ENCODE measurements at places on chromosomes 2 and 18.

DNA sequence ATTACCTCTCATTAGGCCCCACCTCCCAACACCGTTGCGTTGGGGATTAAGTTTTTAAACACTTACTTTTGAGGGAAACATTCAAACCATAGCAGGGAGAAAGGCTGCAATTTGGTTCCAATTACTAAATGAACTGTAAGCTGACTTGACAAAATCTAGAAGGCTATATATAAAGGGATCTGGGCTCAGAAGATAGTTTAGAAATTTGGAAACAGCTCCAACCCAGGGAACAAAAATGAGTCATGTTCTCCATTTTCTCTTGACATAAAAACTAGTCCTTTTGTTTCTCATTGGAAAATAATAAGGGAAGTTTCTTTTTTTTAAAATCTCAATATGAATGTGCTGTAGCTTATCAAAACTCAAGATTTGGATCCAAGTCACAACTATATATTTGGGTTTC, 17.5 kb downstream of the MOGAT1 start:
- no peak for DNase-seq
- no peak overlapping the region for H3K27ac ChIP-seq
- H3K27me3 ChIP-seq: no peaks in the 10 kb centered on the region

GRCh38 chr2:119333360-119333759, 33.3 kb downstream of the C2orf76 start:
- DNase-seq: no peak
- H3K4me1 ChIP-seq: peaks cover 10% of the 10 kb centered on the region
- no peak overlapping the region for H3K27ac ChIP-seq
- peaks cover 3% of the 10 kb centered on the region for H3K36me3 ChIP-seq

GRCh38 chr2:105112345-105112744, 74.5 kb downstream of the MRPS9 start:
- H3K4me3 ChIP-seq: no peak overlapping the region
- no peak for DNase-seq
- no peaks in the 10 kb centered on the region for H3K36me3 ChIP-seq
- no peaks in the 10 kb centered on the region for H3K27me3 ChIP-seq

- no peak overlapping the region for H3K27ac ChIP-seq
- H3K4me1 ChIP-seq: no peaks in the 10 kb centered on the region
- no peak for DNase-seq
- H3K4me3 ChIP-seq: no peak overlapping the region
- no peaks in the 10 kb centered on the region for H3K27me3 ChIP-seq
Observed at GRCh38 chr18:70419526-70419925, 130.7 kb downstream of the SOCS6 start.

- no peaks in the 10 kb centered on the region for H3K27me3 ChIP-seq
- no peak overlapping the region for H3K27ac ChIP-seq
- no peak overlapping the region for H3K4me3 ChIP-seq
- H3K36me3 ChIP-seq: no peaks in the 10 kb centered on the region
Observed at GRCh38 chr2:233811732-233812131, 33.6 kb downstream of the MROH2A start.

GRCh38 chr2:240362216-240362755, 73.2 kb upstream of the GPC1 start:
- no peak for DNase-seq
- H3K27me3 ChIP-seq: no peaks in the 10 kb centered on the region
- no peak overlapping the region for H3K4me3 ChIP-seq

DNA sequence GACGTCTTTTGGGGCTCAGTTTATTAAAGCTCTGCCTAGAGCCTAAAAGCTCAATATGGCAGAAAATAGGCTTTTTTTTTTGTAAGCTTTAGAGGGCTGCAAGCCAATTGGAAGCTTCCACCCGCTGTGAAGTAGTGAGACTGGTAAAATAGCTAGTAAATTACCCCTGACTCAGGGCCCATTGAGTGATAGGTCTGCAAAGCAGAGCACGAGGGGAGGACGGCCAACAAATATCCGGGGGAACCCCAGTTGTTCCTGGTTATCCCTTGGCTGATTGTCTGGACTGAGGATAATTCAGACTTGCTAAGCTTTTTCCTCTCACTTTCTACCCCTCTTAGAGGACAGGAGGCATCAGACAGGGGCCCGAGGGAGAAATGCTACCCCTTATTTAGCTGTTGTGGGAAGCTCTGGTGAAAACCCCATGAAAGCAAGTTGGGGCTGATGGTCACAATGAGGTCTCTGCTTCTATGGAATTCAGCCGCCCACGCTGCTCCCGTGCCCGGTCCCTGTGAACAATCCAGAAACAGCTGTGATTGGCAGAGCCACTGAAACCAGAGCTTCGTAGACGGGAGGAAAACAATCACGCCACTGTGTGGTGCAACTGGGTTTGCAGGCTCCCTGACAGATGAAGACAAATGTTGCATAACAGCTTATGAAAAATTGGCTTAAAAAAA, 141.9 kb upstream of the LGALSL start:
- H3K4me3 ChIP-seq: no peak overlapping the region
- H3K36me3 ChIP-seq: no peaks in the 10 kb centered on the region
- no peaks in the 10 kb centered on the region for H3K27me3 ChIP-seq

GRCh38 chr2:220273082-220273481, 645.7 kb downstream of the SLC4A3 start:
- DNase-seq: no peak
- H3K27ac ChIP-seq: no peak overlapping the region
- H3K36me3 ChIP-seq: no peaks in the 10 kb centered on the region
- no peaks in the 10 kb centered on the region for H3K27me3 ChIP-seq
- no peak overlapping the region for H3K4me3 ChIP-seq

GRCh38 chr2:196144513-196145126, 26.8 kb downstream of the STK17B start:
- no peak overlapping the region for H3K27ac ChIP-seq
- peaks cover 41% of the 10 kb centered on the region for H3K36me3 ChIP-seq
- no peak overlapping the region for H3K4me3 ChIP-seq
- H3K27me3 ChIP-seq: no peaks in the 10 kb centered on the region
- no peak for DNase-seq

DNA sequence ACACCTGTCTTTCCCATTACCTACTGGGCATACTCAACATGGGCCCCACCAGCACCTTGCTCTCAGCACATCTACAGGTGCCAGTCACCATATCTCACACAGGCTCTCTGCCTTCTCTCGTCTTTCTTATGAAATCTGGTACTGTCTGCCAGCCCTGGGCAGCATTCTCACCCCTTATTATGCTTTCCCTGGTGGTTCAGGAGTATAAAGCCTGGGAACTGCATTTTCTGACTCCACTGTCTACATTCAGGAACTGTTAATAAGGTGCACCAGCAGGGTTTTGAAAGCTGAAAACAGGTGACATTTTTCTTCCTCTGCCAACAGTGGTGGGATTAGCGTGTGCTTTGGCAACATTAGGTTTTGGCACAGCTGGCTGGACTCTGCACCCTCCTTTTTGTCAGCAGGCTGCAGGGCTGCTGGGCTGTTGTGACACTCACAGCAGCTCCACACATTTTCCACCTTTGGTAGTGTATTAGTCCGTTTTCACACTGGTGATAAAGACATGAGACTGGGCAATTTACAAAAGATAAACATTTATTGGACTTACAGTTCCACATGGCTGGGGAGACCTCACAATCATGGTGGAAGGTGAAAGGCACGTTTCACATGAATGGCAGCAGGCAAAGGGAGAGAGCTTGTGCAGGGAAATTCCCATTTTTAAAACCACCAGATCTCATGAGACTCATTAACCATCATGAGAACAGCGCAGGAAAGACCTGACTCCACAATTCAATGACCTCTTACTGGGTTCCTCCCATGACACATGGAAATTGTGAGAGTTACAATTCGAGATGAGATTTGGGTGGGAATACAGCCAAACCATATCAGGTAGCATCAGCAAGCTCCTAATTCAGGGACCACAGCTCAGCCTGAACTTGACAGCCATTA, 343.1 kb upstream of the LYPD1 start:
- DNase-seq: no peak
- no peaks in the 10 kb centered on the region for H3K4me1 ChIP-seq
- H3K27ac ChIP-seq: no peak overlapping the region
- H3K27me3 ChIP-seq: no peaks in the 10 kb centered on the region

DNA sequence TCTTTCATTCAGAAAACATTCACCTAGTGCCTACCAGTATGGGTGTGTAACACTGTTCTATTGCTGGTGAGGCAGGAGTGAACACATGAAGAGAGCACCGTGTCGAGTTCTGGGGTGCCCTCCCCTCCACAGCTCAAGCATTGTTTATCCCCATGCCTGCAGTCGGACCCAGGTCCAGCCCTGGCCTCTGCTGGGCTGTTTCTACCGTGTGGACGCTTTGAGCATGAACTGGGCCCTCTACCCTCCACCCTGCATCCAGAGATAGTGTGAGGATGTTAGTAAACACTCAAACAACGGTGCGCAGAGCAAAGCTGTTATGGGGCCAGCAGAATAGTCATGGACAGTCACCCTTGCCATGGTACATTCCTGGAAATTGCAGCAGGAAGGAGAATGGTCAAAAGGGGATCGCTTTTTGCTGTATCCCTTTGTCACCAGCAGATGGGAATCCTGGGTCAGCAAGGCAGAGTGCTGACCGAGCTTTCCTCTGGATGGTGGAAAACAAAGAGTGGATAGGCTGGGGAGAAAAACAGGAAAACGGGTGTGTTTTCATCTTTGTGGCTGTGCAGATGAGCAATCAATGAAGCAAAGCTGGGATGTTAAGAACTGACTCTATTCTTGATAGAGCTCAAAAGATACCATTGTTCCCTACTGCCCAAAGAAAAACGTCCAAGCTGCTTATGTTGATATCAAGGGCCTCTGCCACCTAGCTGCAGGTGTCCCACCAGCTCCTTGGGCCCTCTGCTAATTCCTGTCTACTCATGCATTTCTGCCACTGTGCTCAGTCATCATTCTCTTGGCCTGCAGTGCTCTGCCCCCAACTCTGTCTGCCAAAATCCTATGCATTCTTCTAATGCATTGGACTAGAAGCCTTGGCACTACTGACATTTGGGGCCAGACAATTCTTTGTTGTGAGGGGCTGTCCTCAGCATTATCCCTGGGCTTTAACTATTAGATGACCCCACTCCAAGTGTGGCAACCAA, 38.7 kb downstream of the REEP1 start:
- H3K27me3 ChIP-seq: peaks cover 22% of the 10 kb centered on the region
- no peak for DNase-seq
- no peaks in the 10 kb centered on the region for H3K36me3 ChIP-seq
- H3K27ac ChIP-seq: no peak overlapping the region
- H3K4me1 ChIP-seq: no peaks in the 10 kb centered on the region

Measured in B cell (primary cell).